ENCODE measurements at places on chromosomes 7 and 10.

GRCh38 chr10:110507346-110507745, 9.6 kb downstream of the DUSP5 start:
- no peak for DNase-seq

GRCh38 chr10:63382066-63382465, 83.7 kb downstream of the JMJD1C start:
- DNase-seq = no peak

DNA sequence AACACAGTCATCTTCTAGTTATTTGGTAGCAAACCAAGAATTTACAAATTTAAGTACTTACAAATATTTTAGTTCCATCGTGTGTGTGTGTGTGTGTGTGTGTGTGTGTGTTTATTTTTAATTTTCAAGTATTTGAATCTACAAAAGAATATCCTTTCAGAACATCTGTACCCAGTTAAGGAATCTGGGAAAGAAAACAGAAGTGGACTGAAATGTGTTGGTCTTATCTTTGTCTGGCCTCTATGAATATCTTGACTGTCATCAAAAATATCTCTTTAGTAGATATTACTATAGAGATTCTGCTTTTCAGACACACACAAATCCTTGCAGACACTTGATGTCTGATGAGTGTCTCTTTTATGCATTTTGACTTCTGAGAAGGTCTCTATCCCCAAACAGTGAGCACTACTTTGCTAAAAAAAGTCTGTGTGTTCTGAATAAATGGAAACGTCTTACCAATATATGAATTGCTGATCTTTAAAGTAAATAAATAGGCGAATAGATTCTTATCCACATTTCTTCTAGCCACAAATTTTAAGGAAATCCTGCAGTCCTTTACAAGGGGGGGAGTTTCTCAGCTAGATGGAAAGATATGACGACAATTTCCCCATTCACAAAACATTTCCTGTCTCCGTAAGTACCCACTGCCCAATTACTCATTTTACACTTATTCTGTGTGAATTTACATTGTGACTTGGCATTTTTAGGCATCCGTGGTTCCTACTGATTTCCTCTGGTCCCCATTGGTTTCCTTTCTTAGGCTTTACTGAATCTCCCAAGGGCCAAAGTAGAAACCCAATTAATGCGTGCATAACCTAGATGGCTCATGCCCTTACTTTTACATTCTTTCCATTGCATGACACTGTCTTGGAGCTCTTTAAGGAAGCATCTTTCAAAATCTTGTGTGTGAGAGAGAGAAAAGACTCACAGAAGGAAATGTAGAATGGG, 36.0 kb downstream of the NRCAM start:
- no peak for DNase-seq

DNA sequence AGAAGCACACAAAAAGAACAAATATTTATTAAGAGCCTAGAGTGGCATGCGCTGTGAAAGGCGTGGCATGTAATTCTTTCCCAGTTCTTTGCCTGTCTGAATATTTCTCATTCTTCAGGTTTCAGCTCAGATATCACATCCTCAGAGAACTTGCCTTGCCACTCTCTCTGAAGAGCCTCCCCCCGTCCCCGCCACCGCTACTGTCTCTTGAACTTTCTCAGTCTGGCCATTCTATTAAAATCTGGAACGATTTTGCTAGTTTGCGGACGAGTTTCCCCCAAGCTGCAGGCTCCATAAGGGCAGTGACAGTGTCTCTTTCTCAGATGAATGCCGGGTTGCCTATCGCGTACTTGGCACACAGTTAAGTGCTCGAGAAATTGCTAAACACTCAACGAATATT, 787 bp upstream of the PLEKHA1 start:
- no peak for DNase-seq

DNA sequence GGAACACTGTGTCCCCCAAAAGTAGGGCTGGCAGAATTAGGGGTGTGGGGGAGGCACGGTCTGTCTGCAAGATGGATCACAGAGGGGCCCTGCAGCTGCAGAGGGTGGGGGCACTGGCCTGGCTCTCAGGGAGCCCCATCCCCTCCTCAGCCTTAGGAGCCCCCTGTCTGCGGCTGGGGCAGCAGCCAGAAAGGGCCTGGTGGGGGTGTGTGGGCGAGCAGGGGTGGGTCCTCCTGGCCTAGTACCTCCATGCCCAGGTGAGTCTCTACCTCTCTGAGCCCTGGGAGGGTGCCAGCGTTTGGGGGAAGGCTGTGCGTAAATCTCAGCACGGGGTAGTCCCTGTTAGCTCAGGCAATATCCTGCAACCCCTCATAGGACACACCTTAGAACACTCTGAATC, 280.5 kb upstream of the PPP2R2D start:
- DNase-seq = no peak

Data from CD8-positive, alpha-beta memory T cell (primary cell).